ENCODE measurements at places on chromosomes 1 and 21.
A peak's percentile ranks its signal among the peaks of the same experiment; 100 is the strongest.

DNA sequence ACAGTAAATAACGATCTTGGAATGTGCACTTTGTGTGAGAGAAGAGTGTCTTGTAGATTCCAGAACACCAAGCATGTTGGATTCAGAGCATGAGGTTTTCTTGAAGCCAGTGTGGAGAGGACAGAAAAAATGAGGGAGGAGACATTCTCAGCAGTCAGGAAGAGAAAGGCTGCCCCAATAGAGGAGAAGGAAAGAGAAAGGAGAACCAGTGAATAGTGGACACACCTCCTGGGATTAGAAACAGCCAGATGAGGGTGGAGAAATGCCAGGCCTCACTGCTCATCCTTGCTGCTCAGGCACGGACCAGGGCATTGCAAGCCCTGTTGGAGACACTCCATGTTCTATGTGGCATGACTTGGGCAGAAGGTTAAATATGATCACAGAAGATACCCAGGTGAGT lies 69.0 kb upstream of the KAZN start:
- DNase-seq: no peak

GRCh38 chr1:230259621-230260020 lies 166.5 kb downstream of the PGBD5 start:
- no peak for DNase-seq

- no peak for DNase-seq
Observed at GRCh38 chr1:93746021-93746812, 64.6 kb upstream of the BCAR3 start.

DNA sequence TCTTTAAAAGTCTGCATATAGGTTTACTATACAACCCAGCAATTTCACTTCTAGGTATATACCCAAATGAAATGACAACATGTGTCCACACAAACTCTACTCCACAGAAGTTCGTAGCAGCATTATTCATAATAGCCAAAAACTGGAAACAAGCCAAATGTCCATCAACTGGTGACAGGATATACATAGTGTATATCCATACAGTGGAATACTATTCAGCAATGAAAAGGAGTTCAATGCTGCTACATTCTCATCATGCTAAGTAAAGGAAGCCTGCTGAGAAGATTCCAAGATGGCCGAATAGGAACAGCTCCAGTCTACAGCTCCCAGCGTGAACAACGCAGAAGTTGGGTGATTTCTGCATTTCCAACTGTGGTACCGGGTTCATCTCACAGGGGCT lies 200.6 kb downstream of the PATJ start:
- no peak for DNase-seq

DNA sequence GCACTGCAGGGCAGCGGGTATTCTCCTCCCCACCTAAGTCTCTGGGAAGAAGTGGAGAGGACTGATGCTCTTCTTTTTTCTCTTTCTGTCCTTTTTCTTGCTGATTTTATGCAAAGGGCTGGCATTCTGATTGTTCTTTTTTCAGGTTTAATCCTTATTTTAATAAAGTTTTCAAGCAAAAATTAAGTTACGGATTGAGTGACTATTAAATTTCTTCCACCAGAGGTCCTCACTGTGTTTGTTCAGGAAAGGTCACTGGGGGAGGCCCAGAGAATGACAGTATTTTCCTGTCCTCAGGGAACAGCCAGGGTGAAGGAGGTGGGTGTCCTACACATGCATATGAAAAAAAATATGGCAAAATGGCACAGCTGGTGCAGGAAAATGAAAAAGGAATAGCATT lies 4.4 kb upstream of the ELF3 start:
- DNase-seq: no peak

DNA sequence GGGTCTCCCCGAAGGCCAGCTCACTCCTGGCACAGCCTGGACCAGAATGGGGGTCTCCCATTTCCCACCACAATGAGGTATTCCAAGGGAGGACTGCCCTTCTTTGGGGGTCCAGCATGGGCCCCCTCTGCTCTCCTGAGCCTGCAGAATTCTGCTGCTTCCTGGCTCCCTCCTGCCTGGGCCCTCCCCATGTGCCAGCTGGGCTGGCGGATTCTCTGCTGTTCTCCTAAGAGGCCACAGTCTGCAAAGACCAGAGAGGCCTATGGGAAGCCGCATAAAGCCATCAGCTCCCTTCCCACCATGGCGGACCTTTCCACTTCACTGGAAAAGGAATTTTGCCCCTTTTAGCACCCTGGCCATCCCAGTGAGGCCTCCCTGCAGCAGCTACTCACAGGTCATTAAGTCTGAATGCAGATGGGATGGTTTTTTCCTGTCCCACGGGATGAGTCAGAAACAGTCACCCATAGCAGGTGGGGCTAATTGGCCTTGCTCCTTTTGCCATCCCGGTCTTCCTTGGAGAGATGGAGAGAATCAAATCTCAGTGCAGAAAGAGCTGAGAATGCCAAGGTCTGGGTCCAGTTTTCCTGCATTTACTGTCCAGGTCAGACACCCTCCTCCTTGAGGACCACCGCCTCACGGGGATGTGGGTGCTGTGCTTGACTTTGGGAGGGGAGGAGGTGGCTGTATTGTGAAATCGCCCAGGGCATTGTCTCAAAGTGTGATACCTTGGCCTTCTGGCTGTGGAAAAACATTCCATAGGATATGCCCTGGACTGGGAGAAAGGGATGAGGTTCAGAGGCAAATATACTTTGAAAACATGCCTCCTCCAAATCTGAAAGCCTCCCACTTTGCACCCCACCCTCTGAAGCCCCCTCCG lies 23.2 kb downstream of the MYBPH start:
- no peak for DNase-seq

- no peak for DNase-seq
Observed at GRCh38 chr21:31185663-31186062, 147.4 kb upstream of the KRTAP19-8 start.

DNA sequence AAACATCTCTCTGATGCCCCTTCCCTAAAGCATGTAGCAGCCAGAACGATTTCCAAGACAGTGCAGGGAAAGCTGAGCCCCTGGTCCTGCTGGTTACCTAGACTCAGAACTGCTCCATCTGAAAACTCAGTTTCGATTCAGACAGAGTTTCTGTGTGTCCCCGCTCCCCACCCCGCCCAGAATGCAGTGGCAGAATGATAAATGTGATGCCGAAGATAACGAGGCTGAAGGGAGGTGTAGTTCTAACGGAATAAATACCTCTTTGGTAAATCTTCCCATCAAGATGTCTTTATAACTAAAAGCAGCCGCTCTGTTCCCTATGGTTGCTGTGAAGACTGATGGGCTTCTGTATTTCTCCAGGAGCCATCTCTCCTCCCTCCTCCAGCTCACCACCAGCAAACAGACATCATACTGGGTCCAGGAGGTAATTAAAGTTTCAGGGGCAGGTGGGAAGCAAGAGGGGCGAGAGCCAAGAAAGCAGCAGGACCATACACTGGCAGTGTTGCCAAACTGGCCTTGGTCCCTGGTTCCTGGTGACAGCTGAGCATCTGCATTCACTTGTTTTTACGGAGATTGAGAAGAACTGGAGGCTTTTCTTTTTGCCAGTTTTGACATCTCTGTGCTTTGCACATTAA lies 76.9 kb downstream of the DDX20 start:
- no peak for DNase-seq

- DNase-seq: no peak
Observed at GRCh38 chr1:34746785-34747637, 7.8 kb upstream of the GJB5 start.

DNA sequence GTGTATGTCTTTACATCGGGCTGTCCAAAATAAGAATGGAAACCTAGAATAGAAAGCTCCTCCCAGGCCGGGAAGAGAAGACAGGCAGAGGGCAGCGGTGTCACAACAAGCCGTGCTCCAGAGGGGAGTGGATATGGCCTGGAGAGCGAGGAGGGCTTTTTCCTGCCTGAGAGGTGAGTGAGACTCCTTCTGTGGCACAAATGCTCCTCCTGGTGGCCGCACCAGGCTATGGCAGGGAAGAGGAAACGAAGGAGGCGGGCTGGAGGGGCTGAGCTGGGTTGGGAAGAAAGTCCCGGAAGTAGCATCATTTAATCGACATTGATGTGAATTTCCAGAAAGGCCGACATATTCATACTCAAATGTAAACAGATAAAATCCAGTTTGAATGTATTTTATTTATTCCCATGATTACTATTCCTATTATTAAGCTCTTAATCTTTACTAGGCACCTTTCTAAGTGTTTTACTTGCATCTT lies 54.7 kb downstream of the MEF2D start:
- DNase-seq: peak; percentile 90

GRCh38 chr1:117697220-117697781 lies 91.5 kb downstream of the TENT5C start:
- no peak for DNase-seq

DNA sequence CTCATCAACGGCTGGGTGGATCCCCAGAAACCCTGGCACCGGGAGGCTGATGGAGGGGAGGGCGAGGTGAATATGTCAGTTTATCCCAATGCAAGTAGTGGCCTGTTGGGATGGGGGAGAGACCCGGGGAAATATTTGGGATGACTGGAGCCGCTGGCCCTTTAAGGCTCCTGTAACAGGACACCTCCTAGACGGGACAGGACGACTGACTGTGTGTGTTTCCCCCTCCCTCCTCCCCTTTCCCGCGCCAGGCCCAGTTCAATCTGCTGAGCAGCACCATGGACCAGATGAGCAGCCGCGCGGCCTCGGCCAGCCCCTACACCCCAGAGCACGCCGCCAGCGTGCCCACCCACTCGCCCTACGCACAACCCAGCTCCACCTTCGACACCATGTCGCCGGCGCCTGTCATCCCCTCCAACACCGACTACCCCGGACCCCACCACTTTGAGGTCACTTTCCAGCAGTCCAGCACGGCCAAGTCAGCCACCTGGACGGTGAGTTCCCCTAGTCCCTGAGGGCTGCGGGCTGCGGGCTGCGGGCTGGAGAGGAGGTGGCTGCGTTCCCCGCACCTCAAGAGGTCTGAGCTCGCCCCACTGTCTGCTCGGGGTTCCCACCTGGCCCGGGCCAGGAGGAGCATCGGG lies 44.8 kb upstream of the CCDC27 start:
- no peak for DNase-seq

GRCh38 chr1:212281590-212281989 lies 3.6 kb upstream of the PPP2R5A start:
- no peak for DNase-seq

GRCh38 chr21:34878940-34879339 lies 170.2 kb downstream of the RUNX1 start:
- DNase-seq: no peak

- DNase-seq: peak; percentile 24
Observed at GRCh38 chr1:3899754-3900149, 320 bp downstream of the C1orf174 start.

- DNase-seq: no peak
Observed at GRCh38 chr1:100423832-100424337, 71.6 kb downstream of the CDC14A start.

DNA sequence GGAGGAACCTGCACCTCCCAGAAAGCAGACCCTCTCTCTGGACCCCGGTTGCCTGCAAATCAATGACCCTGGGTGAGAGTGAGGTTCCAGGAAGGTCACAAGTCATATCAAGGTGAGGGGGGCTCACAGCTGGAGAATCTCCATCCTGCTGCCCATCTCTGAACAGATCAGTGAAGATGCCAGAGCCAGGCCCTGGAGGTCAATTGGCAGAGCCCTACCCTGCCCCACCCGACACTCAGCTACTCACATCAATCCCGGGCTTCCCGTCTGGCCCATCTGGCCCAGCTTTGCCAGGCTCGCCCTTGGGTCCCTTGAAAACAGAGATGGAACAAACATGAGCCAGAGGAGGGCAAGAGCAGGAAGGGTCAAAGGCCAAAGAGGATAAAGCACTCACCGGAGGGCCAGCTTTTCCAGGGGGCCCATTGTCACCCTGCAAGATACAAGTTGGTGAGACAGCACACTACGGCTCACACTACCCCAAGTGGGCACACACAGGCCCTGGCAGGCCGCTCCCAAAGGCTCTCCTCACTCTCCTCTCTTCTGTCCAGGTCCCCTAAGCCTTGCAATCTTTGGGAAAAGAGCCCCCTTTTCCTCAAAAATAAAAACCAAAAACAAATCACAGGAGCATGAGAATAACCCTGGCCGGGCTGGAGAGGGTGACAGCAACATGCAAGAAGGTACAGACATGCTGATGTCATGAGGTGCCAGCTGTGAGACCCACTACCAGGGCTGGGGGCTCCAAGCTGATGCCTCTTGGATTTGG lies 2.9 kb downstream of the COL9A2 start:
- DNase-seq: no peak

DNA sequence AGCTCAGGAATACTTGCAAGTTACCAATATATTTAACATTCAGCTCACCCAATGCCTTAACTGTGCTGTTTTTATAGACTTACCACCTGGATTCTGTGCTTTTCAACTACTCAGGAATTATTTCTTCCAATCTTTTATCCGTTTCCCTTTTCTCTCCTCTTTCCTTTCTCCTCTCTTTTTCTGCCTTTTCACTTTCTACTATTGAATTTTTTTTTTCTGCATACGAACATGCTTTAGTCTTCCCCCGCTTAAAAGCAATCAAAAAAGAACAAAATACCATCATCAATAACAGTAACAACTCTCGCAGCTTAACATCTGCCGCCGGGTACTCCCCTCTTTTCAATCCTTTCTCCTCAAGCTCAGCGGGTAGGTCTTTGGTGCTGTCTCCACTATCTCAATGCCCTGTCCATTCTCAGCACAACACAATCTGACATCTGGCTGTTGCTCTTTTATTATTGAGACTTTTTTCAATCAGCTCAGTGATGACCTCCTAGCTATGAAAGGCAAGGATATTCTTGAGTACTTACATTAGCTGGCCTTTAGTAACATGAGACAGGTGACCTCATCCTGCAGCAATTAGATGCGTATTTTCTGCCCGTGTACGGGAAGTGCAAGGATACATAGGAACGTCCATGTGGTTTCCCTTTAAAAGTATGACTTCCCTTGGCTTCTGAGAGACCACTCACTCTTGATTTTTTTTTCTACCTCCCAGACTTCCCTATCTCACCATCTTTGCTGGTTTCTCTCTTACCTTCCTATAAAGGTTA lies 40.2 kb upstream of the SIPA1L2 start:
- no peak for DNase-seq

GRCh38 chr1:67840449-67840848 lies 7.2 kb upstream of the GNG12 start:
- DNase-seq: no peak

DNA sequence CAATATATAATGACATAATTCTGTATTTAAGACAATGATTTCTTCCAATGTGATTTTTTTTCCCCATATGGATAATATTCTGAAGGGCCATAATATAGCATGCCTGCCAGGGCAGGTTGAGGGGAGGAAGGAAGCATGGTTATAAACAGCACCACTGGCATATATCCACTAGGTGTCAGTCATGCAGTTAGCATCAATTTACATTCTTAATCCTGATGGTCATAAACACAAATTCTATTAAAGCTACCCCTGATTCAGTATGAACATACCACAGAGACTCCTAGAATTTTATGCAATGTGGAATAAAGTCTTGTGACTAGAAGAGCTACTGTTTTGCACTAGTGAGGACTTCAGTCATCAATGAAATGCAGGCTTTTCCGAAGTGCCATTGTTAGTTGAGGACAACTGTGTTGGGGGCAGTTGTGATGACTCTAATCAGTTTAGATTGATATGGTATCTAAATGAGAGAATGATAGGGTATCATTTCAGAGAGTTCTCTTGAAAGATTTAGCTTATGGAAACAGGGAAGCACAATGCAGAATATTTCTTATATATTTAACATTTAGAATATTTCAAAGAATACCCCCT lies 342.7 kb upstream of the NR5A2 start:
- peak; percentile 36 for DNase-seq
